ENCODE measurements at places on chromosomes 5 and 9. TPM values are rescaled to one million over a fixed set of nuclear protein-coding genes. Genes with fewer than 3 reads are reported as not detected.

PTCD2 gene
- 11.6 TPM for total RNA-seq

TSLP gene
- total RNA-seq, result not detected

GRCh38 chr5:128772356-128772755, 192.9 kb upstream of the SLC27A6 start:
- no peaks in the 10 kb centered on the region for H3K27me3 ChIP-seq
- H3K27ac ChIP-seq, result no peak overlapping the region
- no peaks in the 10 kb centered on the region for H3K36me3 ChIP-seq

NUTM2F gene
- total RNA-seq, result not detected

- no peaks in the 10 kb centered on the region for H3K4me1 ChIP-seq
- peaks cover 4% of the 10 kb centered on the region for H3K27me3 ChIP-seq
- no peak for DNase-seq
- H3K36me3 ChIP-seq, result no peaks in the 10 kb centered on the region
- H3K4me3 ChIP-seq, result no peak overlapping the region
- no peak overlapping the region for H3K27ac ChIP-seq
These were observed 13.3 kb upstream of the UBE2QL1 start for GRCh38 chr5:6435356-6435755.

DNA sequence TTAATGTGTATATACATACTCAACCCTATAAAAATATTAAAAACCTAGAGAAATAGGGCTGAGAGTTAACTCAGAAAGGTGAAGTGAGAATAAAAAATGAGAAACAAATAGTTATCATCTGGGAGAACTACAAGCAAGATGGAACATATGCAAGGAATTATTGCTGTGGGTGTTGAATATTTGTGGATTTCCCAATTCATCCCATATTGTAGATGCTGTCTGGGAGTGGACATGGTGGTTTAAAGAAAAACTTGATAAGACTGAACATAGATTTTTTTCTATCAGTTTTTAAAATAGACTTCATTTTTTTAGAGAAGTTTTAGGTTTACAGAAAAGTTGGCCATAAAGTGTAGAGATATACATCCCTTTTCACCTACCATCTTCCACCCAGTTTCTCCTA, 263.5 kb downstream of the SPATA31D1 start:
- DNase-seq, result no peak
- H3K36me3 ChIP-seq, result no peaks in the 10 kb centered on the region
- no peak overlapping the region for H3K4me3 ChIP-seq
- H3K27ac ChIP-seq, result no peak overlapping the region

Data from CD4-positive, alpha-beta memory T cell (primary cell).